ENCODE measurements at places on chromosomes 5 and 9.
A peak's percentile ranks its signal among the peaks of the same experiment; 100 is the strongest.

- DNase-seq, result no peak
Observed at GRCh38 chr5:9667906-9668305, 37.8 kb upstream of the TAS2R1 start.

GRCh38 chr9:36731068-36731956 lies 158.6 kb downstream of the MELK start:
- no peak for DNase-seq

DNA sequence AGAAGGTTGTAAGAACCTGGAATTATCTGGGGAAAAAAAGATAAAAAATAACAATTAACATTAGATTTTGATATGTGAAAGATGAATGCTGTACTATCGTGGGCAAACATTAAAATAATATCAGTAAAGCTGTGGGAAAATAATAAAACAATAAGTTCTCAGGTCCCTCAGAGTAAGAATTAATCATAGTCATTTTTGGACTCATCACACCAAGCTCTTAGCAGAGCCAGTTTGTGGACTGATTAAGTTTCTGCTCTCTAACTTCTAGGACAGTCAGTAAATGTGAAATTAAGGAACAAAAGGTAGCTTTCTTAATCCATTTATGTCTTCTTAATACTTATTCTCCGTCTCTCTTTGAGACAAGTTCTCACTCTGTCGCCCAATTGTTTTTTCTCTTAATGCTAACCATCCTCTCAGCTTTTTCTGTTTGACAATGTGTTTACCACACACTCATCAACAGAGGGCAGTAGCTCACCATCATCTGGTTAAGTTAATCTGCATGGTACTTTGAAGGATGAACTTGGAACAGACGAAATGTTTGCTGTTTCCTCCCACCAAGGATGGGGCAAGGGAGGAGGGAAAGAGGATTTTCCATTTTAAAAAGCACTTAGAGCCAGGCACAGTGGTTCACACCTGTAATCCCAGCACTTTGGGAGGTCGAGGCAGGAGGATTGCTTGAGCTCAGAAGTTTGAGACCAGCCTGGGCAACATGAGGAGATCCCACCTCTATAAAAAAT lies 5.3 kb upstream of the ACO1 start:
- DNase-seq, result no peak

DNA sequence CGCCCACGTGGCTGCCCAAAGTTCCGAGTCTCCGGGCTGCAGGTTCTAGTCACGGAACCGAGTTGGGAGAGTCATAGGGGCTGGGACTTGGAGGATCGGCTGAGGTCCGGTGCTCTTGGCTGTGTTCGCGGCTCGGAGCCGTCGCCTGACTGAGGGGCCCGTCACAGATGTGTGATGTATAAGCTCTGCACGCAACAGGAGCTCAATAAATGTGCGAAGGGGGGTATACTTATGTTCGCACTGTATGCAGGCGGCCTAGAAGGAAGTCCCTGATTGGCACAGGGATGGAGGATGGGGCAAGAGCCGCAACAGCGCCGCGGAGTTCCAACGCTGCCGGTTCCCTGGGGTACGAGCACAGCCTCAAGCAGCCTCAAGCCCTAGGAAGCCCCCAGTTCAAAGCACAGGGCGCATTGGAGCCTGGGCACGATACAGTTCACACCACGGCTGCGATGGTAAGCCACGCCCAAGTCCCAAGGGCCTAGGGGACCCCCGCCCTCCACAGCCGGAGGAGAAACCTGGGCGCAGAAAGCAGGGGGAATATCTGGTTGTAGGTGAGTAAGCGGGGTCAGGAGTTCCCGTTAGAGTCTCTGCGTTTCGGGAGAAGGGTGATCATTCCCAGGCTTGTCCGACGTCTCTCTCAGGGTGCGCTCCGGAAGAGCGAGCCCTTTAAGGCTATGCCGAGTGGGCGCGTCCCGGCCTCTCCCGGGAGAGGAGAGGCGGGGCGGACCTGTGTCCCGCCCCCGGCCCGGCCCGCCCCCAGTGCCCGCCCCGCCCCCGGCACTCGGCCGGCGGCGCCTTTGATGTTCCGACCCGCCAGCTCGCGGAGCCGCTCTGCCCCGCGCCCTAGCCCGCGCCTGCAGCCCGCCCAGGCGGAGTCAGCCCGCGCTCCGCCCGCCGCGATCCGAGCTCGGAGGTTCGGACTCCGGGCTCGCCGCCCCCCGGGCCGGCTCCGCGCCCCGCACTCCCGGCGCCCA lies at the start of gene TCF7:
TSS of gene TCF7 (plus strand) at position 780 of the 974 bp plus-strand sequence. CDS start 226 bp downstream, outside the sequence.
- DNase-seq, result peak; percentile 89

DNA sequence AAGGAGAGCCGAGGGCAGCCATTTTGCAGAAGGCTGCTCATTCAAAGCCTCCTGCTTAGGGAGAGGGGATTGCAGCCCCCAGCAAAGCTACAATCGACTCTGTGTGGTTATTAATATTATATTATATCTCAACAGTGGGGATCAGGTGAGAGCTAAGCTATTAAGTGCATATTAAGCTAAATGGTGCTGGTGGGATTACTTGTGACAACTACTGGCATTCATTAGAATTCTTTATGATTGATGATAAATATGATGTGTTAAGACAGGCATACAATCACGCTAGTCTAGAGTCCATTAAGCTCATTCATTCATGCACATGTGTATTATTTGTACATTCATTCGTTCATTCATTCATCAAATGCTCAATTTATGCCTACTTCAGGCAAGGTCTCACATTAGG lies 23.0 kb downstream of the COL15A1 start:
- no peak for DNase-seq

GRCh38 chr5:9316041-9316440 lies 229.8 kb downstream of the SEMA5A start:
- no peak for DNase-seq

DNA sequence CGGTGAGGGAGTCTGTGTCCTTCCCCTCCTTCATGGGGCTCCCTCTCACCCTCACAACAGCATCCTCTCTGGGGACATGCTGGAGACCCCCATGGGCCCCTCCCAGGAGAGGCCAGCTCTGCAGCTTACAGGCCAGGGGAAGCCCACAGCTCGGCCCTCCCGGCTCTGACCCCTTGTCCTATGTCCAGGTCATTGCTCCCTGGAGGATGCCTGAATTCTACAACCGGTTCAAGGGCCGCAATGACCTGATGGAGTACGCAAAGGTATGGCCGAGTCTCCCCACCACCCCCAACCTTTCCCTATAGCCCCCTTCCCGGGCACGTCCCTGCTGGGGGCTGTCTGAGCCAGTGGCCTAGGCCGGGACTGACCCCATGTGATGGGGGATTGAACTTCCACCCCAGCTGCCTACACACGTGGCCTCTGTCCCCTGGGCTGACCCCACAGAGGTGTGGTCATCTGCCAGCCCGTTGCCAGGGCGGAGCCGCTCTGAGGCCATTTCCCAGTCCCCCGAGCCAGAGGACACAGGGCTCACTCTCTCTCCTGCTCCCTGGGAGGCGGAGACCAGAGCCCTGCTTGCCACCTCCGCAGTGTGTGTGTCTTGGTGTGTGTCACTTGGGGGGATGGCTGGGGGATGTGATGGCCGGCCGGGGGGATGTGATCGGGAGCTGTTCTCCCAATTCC lies 21.9 kb downstream of the ASS1 start:
- DNase-seq, result peak; percentile 92

- DNase-seq, result peak; percentile 42
Observed at GRCh38 chr9:84315278-84315877, 25.2 kb downstream of the SLC28A3 start.

Measured in right lobe of liver (tissue), 6 donors.